ENCODE measurements at places on chromosomes 5 and 9.
A peak's percentile ranks its signal among the peaks of the same experiment; 100 is the strongest.

- H3K4me1 ChIP-seq: 0 out of 2 replicates have a peak, but pooled peaks cover 2% of the 10 kb centered on the region
- H3K4me3 ChIP-seq: no peak overlapping the region
- peaks cover 32% of the 10 kb centered on the region for H3K36me3 ChIP-seq
- no peak for DNase-seq
- H3K27ac ChIP-seq: no peak overlapping the region
- H3K27me3 ChIP-seq: no peaks in the 10 kb centered on the region
Measured at GRCh38 chr5:141640698-141641097, 3.9 kb downstream of the RELL2 start.

DNA sequence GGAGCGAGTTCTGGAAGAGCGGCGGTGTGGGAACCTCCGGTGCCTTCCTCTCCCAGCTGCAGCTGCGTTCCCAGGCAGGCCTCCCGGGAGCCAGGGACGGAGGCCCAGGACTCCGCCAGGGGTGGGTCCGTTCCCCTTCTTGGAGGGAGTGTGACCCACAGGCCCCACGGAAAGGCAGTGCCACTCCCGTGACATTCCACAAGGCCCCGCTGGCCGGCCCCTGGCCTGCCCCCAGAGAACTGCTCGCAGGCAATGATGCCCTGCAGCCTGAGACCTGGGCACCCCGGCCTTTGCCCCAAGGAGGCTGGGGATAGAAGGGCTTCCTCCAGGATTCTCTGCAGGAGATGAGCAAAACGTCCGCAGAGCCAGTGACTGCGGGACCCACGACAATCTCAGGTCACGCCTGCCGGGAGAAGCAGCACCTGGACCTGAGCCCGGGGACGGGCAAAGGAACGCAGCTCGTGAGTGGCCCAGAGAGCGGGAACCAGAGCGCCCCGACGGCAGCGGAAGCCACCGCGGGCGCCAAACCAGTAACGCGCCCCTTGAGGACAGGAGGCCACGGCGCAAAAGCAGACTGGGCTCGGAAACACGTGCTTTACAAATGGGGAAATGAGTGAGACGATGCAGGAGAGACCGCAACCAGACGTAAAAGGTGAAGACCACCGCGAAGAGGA is 9.3 kb downstream of the OBP2B start:
- no peak for DNase-seq
- H3K36me3 ChIP-seq: no peaks in the 10 kb centered on the region
- H3K4me1 ChIP-seq: no peaks in the 10 kb centered on the region
- peaks cover 71% of the 10 kb centered on the region for H3K27me3 ChIP-seq
- H3K27ac ChIP-seq: no peak overlapping the region
- no peak overlapping the region for H3K4me3 ChIP-seq

GRCh38 chr9:36935768-36936497 is 98.1 kb downstream of the PAX5 start:
- no peak for DNase-seq
- H3K4me1 ChIP-seq: peaks cover 11% of the 10 kb centered on the region
- no peak overlapping the region for H3K27ac ChIP-seq
- no peak overlapping the region for H3K4me3 ChIP-seq

- H3K27me3 ChIP-seq: no peaks in the 10 kb centered on the region
- DNase-seq: peak; percentile 82
- H3K4me1 ChIP-seq: no peaks in the 10 kb centered on the region
- H3K4me3 ChIP-seq: peak overlapping the region; percentile 34
- no peaks in the 10 kb centered on the region for H3K36me3 ChIP-seq
Measured at GRCh38 chr5:73298772-73299630, 126.0 kb downstream of the TMEM174 start.

DNA sequence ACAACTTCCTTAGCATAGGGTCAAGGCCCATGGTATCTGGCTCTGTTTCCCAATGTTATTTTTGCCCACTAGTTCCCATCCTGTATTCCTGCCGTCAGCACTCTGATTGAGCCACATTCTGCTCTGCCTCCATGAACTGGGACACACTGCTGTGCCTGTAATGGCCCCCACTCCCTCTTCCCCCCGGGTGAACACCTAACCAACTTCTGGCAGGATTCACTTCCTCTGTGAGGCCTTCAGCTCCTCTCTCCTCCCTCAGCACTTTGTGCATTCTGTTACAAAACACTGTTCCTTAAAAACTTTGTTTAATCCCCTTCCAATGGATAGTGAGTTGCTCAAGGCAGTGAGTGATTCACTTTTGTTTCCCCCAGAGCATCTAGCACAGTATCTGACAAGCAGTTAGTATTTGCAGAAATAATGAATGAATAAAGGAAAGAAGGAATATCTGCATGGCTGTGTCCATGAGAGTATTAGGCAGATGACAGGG is 183.6 kb downstream of the EFNA5 start:
- H3K27me3 ChIP-seq: no peaks in the 10 kb centered on the region
- no peak for DNase-seq
- H3K4me3 ChIP-seq: no peak overlapping the region

GRCh38 chr5:142939006-142939405 is 168.8 kb downstream of the ARHGAP26 start:
- H3K27ac ChIP-seq: no peak overlapping the region
- H3K27me3 ChIP-seq: no peaks in the 10 kb centered on the region
- H3K4me3 ChIP-seq: no peak overlapping the region
- H3K36me3 ChIP-seq: peaks cover 2% of the 10 kb centered on the region

DNA sequence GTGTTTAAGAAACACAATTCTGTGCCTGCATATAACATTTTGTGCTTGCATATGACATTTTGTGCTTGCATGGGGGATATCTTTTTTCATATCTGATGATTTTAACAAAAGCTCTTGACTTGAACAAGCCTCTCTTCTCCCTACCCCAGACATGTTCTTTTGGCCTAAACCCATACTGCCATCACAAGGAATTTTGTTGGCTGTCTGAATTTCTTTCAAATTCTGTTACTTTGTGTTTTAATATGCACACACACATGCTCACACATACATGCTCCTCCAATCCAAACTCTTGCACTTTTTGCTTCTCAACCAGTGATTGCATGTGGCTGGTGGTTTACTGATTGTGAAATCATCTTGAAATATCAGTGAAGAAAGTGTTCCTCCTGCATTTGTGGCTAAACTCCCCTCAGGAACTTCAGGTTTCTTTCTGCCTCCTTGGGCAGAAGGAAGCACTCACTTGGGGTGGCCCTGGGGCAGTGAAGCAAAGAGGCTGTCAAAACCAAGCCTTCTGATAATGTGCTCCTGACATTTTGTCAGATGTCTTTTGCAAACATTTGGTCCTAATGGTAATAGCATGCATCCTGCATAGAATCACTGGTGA is 377.2 kb upstream of the KLF4 start:
- no peak overlapping the region for H3K27ac ChIP-seq
- DNase-seq: no peak
- no peaks in the 10 kb centered on the region for H3K4me1 ChIP-seq
- H3K36me3 ChIP-seq: no peaks in the 10 kb centered on the region
- H3K27me3 ChIP-seq: peaks cover 4% of the 10 kb centered on the region
- H3K4me3 ChIP-seq: no peak overlapping the region

DNA sequence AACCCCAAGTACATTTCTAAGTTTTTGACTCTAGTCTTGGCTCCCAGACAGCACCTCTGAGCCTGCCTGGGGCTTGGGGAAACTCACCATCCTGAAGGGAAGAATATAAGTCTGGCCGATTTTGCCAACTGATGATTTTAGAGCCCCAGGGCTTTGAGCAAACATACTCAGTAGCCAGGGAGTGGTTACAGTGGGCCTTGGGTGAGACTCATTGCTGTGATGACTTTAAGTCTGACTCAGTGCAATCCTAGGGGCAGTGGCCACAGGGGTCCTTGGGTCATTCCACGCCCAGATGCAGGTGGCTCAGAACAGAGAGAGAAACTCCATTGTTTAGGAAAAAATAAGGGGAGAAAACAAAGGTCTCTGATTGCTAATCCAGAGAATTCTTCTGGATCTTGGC is 312.0 kb upstream of the EDIL3 start:
- no peaks in the 10 kb centered on the region for H3K36me3 ChIP-seq
- no peak overlapping the region for H3K4me3 ChIP-seq
- no peak for DNase-seq
- H3K27me3 ChIP-seq: peaks cover 11% of the 10 kb centered on the region
- no peaks in the 10 kb centered on the region for H3K4me1 ChIP-seq
- no peak overlapping the region for H3K27ac ChIP-seq

- no peak for DNase-seq
- H3K4me3 ChIP-seq: no peak overlapping the region
- no peaks in the 10 kb centered on the region for H3K4me1 ChIP-seq
- no peak overlapping the region for H3K27ac ChIP-seq
- no peaks in the 10 kb centered on the region for H3K27me3 ChIP-seq
Measured at GRCh38 chr5:78328585-78329173, 31.7 kb upstream of the SCAMP1 start.

- H3K4me3 ChIP-seq: no peak overlapping the region
- no peak for DNase-seq
- H3K36me3 ChIP-seq: no peaks in the 10 kb centered on the region
- H3K27ac ChIP-seq: no peak overlapping the region
Measured at GRCh38 chr5:179170606-179171005, 110.4 kb downstream of the ZNF354C start.

DNA sequence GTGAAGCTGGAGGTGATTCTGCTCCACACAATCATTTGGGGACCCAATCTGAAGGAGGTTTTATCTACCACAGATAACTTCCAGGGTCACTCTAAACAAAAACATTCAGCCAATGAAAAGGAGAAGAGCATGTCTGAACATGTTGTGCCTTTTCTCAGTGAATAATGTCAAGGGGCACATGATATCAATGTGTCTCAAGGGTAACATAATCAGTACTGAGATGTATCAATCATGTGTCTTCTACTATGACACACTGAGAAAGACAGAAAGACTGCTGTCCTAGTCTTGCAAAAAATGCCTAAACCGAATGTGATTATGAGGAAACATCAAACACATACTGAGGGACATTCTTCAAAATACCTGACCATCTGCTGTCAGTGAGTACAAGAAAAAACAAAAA is 25.4 kb upstream of the RASA1 start:
- H3K4me1 ChIP-seq: no peaks in the 10 kb centered on the region
- no peak overlapping the region for H3K4me3 ChIP-seq
- H3K27me3 ChIP-seq: no peaks in the 10 kb centered on the region
- peak overlapping the region; percentile 60 for H3K27ac ChIP-seq
- no peak for DNase-seq

- DNase-seq: no peak
- peaks cover 13% of the 10 kb centered on the region for H3K4me1 ChIP-seq
- H3K27me3 ChIP-seq: no peaks in the 10 kb centered on the region
- H3K4me3 ChIP-seq: peak overlapping the region; percentile 82
Measured at GRCh38 chr9:127786773-127787104, 905 bp downstream of the CDK9 start.

DNA sequence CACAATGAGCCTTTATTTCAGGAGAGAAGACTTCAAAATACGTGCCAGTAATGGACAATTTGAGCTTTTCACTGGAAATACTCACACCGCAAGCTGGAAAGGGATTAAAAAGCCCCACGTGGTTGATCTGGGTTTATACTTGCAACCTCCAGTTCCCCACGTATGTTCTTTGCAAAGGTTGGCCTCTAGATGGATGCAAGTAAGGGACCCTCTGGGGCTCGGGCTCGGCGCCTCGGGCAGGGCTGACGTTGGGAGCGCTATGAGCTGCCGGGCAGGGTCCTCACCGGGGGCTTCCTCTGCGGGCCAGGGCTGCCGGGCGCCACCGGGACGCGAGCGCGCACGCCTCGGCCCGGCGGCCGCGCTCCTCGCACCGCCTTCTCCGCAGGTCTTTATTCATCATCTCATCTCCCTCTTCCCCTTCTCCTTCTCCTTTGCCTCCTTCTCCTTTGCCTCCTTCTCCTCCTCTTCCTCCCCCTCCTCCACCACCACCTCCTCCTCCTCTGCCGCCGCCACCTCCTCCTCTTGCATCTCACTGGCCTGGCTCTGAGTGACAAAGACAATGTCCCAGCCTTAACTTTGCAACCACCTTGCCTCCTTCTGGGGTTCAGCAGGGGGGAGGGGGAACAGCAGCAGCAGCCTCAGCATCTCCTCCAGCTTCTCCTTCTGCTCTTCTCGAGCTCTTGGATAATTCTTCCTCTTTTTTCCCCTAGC is 701 bp upstream of the ZNF462 start:
- H3K4me1 ChIP-seq: no peaks in the 10 kb centered on the region
- no peaks in the 10 kb centered on the region for H3K36me3 ChIP-seq
- no peaks in the 10 kb centered on the region for H3K27me3 ChIP-seq
- peak overlapping the region; percentile 64 for H3K4me3 ChIP-seq
- peak overlapping the region; percentile 84 for H3K27ac ChIP-seq

DNA sequence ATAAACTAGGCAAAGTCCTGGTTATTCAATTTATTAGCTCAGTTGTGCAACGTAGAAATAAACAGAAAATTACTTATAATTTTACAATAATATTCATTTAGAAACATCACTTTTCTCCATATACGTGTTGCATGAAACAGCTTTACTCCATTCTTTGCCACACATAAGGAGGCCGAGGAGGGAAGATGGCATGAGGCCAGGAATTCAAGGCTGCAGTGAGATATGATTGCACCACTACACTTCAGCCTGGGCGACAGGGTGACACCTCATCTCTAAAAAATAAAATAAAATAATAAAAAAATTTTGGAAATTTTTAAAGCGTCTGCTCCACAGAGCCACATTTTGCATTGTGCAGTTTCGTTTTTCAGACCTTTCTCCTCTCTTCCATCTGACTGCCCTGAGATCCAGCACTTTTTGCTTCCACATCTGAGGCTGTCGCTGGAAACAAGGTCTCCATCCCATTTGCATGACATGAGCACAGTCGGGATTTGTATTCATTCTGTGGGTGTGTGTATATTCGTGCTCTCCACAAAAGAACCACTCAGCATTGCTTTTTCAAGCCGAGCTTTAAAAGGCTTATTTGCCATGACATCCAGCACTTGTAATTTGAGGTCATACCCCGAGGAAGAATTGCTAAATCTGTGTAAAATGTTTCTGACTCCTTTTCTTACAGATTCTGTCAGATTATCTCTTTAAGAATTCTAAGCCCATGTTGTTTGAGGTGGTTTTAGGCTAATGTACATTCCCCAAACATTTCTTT is 98.6 kb upstream of the MSX2 start:
- no peak overlapping the region for H3K27ac ChIP-seq
- no peak for DNase-seq
- H3K4me3 ChIP-seq: no peak overlapping the region

GRCh38 chr9:110738982-110739381 is 70.4 kb downstream of the MUSK start:
- no peak overlapping the region for H3K27ac ChIP-seq
- H3K36me3 ChIP-seq: no peaks in the 10 kb centered on the region
- no peaks in the 10 kb centered on the region for H3K27me3 ChIP-seq
- H3K4me1 ChIP-seq: peaks cover 14% of the 10 kb centered on the region
- H3K4me3 ChIP-seq: no peak overlapping the region
- DNase-seq: no peak

GRCh38 chr5:52800394-52801213 is 12.9 kb downstream of the ITGA1 start:
- H3K4me1 ChIP-seq: peaks cover 12% of the 10 kb centered on the region
- H3K36me3 ChIP-seq: peaks cover 39% of the 10 kb centered on the region
- peak overlapping the region; percentile 95 for H3K27ac ChIP-seq
- H3K4me3 ChIP-seq: peak overlapping the region; percentile 75
- no peaks in the 10 kb centered on the region for H3K27me3 ChIP-seq

DNA sequence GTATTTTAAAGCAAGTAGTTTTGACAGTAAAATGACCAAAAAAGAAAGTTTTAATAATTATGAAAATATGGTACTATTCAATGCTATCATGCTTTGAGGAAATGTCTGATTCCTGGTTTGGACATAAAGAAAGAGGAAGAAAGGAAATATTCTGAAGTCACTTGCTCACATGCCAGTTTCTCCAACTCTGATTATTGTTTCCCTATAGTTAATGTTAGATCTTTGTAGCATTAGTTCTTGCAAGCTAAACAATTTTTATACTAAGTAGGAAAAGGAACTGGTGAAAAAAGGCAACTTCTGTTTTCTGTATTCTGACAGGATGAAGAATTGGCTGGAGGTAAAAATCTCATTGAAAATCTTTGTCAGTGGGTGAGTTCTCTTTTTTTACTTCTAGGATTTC is 119.5 kb downstream of the YTHDC2 start:
- H3K27me3 ChIP-seq: no peaks in the 10 kb centered on the region
- H3K4me3 ChIP-seq: no peak overlapping the region
- no peaks in the 10 kb centered on the region for H3K4me1 ChIP-seq
- no peak overlapping the region for H3K27ac ChIP-seq
